ENCODE measurements at places on chromosomes 11 and 22.

- H3K27me3 ChIP-seq = no peaks in the 10 kb centered on the region
- DNase-seq = no peak
- peak overlapping the region; percentile 78 for H3K27ac ChIP-seq
- H3K36me3 ChIP-seq = peaks cover 38% of the 10 kb centered on the region
Measured at GRCh38 chr11:6598555-6598954, 4.9 kb downstream of the RRP8 start.

DNA sequence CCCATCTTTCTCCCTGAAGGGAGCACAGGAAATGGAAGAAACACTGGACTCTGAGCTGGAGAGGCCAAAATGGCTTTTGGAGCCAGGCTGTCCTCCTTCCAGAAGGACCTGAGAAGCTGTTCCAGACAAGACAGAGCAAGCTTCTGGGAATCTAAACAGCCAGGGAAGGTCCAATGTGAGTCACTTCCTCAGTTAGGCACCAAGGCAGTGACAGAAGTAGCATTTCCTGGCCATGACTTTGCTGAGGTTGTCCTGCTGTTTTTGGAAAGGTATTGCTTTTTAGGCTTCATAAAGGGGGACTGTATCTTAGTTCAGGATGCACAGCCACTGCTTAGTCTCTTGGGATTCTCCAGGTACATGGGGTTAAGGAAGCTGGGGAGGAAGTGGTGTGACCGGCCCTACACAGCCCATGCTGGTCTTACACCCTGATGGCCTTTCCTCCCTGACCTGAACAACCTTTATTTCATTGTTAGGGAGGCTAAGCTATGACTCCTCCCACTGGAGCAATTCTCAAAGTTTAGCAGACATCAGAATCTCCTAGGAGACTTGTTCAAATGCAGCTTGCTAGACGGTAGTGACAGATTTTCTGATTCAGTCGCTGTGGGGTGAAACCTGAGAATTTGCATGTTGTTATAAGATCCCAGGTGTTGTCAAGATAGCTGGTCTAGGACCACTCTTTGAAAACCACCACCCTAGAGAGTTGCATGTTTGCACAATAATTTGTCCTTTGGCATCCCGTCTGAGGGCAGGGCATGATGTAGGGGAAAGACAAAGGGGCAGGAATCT lies 6.8 kb upstream of the INSC start:
- H3K27ac ChIP-seq = no peak overlapping the region
- H3K4me3 ChIP-seq = no peak overlapping the region
- H3K36me3 ChIP-seq = no peaks in the 10 kb centered on the region
- no peaks in the 10 kb centered on the region for H3K27me3 ChIP-seq
- no peaks in the 10 kb centered on the region for H3K4me1 ChIP-seq

DNA sequence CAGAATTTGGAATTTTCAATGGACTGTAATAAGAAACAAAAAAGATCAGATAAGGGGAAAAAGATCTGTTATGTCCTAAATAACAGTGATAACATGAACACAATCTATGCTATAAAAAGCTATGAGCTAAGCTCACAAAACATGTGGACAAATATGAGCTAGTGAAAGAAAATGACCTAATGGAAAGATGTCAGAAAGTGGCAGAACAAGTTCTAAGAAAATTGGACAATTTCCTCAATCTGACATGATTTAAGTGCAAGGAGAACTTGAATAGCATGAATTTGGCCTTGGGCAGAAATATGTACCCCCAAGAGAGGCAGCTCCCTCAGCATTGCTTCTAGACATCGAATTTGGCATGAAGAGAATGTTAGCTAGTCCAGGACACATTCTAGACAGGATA lies 212.0 kb upstream of the PGR start:
- H3K27me3 ChIP-seq = no peaks in the 10 kb centered on the region
- no peak for DNase-seq
- peaks cover 9% of the 10 kb centered on the region for H3K4me1 ChIP-seq
- H3K27ac ChIP-seq = peak overlapping the region; percentile 60
- no peaks in the 10 kb centered on the region for H3K36me3 ChIP-seq

DNA sequence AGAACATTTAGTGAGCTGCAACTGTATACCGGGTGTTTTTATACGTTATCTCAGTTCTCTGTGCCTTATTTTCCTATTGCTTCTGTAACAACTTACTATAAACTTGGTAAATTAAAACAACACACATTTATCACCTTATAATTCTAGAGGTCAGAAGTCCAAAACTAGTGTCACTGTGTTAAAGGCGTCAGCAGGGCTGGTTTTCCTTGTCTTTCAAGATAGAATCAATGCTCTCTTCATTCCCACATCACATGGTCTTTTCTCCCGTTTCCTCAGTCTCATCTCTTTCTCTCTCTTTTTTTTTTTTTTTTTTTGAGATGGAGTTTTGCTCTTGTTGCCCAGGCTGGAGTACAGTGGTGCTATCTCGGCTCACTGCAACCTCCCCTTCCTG lies 36.1 kb downstream of the MB start:
- H3K36me3 ChIP-seq = no peaks in the 10 kb centered on the region
- H3K4me3 ChIP-seq = no peak overlapping the region
- no peaks in the 10 kb centered on the region for H3K27me3 ChIP-seq
- H3K4me1 ChIP-seq = no peaks in the 10 kb centered on the region

GRCh38 chr11:15095736-15096228 lies 18.9 kb upstream of the INSC start:
- H3K4me3 ChIP-seq = no peak overlapping the region
- H3K27ac ChIP-seq = no peak overlapping the region
- H3K4me1 ChIP-seq = no peaks in the 10 kb centered on the region
- no peaks in the 10 kb centered on the region for H3K36me3 ChIP-seq
- no peaks in the 10 kb centered on the region for H3K27me3 ChIP-seq

DNA sequence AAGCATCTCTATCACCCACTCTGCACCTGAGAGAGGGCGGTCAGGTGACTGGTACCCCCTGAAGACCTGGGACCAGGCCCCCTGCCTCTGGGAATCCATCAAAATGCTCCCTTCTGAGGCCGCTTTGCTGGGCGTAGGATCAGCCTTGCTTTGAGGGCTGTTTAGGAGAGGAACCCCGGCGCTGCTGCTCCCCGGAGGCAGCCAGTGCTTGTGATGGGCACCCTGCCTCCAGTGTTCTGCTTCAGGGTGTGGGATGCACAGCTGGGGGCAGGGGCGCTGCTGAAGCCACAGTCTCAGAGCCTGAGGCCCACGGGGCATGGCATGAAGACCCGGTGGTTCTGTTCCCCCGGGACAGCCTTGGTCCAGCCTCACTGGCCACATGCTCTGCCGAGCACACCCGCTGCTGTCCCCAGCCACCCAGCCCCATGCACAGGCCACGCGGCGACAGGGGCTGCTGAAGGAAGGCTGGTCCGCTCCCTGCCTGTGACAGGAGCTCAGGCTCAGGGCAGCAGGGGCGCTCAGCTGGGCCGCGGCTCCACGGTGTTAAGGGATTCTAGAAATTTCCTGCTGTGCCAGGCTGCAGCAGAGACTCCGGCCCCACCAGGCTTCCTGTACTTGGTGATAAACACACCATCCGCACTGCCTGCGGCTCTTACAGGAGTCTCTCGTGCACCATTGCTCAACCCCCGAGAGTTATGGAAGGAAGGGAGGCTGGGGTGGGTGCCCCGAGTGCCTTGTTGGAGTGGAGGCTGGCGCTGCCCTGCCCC lies 91.0 kb downstream of the KCNQ1 start:
- H3K36me3 ChIP-seq = no peaks in the 10 kb centered on the region
- H3K27me3 ChIP-seq = no peaks in the 10 kb centered on the region
- peaks cover 5% of the 10 kb centered on the region for H3K4me1 ChIP-seq
- H3K4me3 ChIP-seq = no peak overlapping the region
- DNase-seq = no peak

DNA sequence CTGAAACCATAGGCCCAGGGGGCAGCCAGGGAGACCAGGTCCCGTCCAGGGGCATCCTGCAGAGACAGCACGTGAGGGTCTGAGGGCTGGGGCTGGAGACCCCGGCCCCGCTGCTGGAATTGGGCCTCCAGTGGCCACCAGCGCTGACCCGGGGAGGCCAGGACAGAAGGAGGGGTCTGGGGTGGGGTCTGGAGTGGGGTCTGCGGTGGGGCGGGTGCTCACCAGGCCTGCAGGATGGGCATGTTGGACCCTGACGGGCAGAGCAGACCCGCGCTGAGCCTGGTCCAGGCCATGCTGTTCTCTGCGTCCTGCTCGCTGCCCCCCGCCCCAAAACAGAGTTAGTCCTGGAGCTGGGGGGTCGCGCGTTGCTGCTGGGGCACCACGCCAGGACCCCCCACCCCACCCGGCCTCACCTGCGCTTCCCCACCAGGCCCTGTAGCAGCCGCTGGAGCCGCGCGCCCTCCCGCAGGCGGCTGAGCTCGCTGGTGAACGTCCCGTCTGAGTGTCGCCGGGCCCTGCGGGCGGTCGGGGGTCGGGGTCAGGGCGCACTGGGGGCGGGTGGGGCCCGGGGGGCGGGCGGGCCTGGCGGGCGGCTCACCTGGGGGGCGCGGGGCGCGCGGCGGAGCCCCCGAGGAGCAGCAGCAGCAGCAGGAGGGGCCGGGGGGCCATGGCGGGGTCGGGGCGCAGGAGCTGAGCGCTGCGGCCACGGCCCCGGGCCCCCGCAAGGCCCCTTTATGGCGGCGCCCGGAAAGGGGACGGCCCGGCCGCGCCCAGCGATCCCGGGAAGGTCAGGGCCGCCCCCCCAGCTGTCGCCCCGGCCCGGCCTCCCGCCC lies at the start of gene SCT:
Gene SCT (minus strand): TSS at position 707 of the 833 bp plus-strand sequence. CDS start 38 bp downstream, at position 669.
- H3K27me3 ChIP-seq = no peaks in the 10 kb centered on the region
- H3K36me3 ChIP-seq = peaks cover 31% of the 10 kb centered on the region
- H3K4me1 ChIP-seq = no peaks in the 10 kb centered on the region
- no peak within 1 kb of the TSS for H3K27ac ChIP-seq
- no peak within 1 kb of the TSS for H3K4me3 ChIP-seq
- DNase-seq = peak; percentile 64

- H3K4me1 ChIP-seq = peaks cover 50% of the 10 kb centered on the region
- H3K4me3 ChIP-seq = no peak overlapping the region
- no peaks in the 10 kb centered on the region for H3K36me3 ChIP-seq
- peak overlapping the region; percentile 84 for H3K27ac ChIP-seq
- no peak for DNase-seq
Measured at GRCh38 chr11:67466962-67467771, 1.9 kb downstream of the TMEM134 start.

DNA sequence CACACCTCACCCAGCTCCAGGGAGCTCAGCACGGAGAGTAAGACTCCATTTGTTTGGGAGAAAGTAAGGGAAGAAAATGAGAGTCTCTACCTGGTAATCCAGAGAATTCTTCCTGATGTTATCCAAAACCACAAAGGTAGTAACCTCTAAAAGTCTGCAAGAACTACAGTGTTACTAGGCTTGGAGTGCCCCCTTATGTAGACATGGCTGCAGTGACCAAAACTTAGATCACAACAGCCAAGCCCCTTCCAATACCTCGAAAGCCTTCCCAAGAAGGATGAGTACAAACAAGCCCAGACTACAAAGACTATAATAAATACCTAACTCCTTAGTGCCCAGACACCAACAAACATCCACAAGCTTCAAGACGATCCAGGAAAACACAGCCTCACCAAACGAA lies 4.9 kb downstream of the UBE2L6 start:
- no peak overlapping the region for H3K4me3 ChIP-seq
- peaks cover 19% of the 10 kb centered on the region for H3K36me3 ChIP-seq
- no peak overlapping the region for H3K27ac ChIP-seq
- no peak for DNase-seq
- H3K4me1 ChIP-seq = no peaks in the 10 kb centered on the region

- H3K36me3 ChIP-seq = no peaks in the 10 kb centered on the region
- H3K27me3 ChIP-seq = no peaks in the 10 kb centered on the region
- no peak overlapping the region for H3K27ac ChIP-seq
- H3K4me1 ChIP-seq = no peaks in the 10 kb centered on the region
Measured at GRCh38 chr11:126809514-126810289, 190.9 kb downstream of the KIRREL3 start.

- DNase-seq = no peak
- no peaks in the 10 kb centered on the region for H3K27me3 ChIP-seq
- H3K4me1 ChIP-seq = peaks cover 11% of the 10 kb centered on the region
- no peaks in the 10 kb centered on the region for H3K36me3 ChIP-seq
- no peak overlapping the region for H3K4me3 ChIP-seq
- H3K27ac ChIP-seq = no peak overlapping the region
Measured at GRCh38 chr11:87251560-87251959, 213.8 kb downstream of the TMEM135 start.

DNA sequence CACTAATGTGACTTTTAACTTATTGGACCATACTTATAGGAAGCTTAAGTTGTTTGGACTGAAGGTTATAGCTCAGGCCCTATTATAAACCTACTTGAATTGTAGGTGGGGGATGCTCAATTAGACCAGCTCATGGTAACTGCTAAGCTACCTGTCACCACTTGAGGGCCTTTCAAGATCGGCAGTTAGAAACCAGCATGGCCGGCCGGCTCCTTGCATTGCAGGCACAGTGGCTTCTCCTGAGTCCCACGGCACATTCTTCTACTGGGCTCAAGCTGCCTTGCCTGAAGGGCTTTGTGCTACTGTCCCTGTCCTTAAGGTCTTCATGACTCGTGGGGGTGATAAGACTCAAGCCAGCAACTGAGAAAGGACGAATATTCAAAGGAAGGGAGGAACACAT lies 70.8 kb downstream of the TBC1D22A start:
- H3K36me3 ChIP-seq = no peaks in the 10 kb centered on the region
- H3K27ac ChIP-seq = no peak overlapping the region
- DNase-seq = no peak
- H3K4me1 ChIP-seq = peaks cover 27% of the 10 kb centered on the region

GRCh38 chr22:50305923-50306566 lies 1.4 kb downstream of the PLXNB2 start:
- H3K27me3 ChIP-seq = no peaks in the 10 kb centered on the region
- no peaks in the 10 kb centered on the region for H3K36me3 ChIP-seq
- H3K4me1 ChIP-seq = peaks cover 71% of the 10 kb centered on the region
- peak overlapping the region; percentile 92 for H3K27ac ChIP-seq
- peak; percentile 96 for DNase-seq
- peak overlapping the region; percentile 86 for H3K4me3 ChIP-seq

DNA sequence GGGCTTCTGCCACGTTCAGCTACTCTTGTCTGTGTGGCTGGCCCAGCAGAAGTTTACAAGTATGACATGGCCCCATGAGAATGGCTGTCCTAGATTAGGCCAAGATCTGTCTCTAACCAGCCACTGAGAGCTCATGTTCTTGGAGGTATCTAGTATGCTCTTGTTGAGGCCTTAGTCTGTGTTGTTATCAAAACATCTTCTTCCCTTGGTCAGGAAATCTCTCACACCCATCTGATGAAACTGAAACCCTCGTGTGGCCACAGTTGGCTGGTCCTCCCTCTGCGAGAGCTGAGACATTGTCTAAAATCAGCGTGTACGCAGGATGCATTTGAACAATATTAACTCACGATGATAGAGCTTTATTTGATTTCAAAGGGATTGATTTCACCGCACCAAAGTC lies 109.0 kb upstream of the NNMT start:
- H3K27me3 ChIP-seq = no peaks in the 10 kb centered on the region
- DNase-seq = no peak
- H3K4me1 ChIP-seq = peaks cover 83% of the 10 kb centered on the region
- H3K27ac ChIP-seq = peak overlapping the region; percentile 41

DNA sequence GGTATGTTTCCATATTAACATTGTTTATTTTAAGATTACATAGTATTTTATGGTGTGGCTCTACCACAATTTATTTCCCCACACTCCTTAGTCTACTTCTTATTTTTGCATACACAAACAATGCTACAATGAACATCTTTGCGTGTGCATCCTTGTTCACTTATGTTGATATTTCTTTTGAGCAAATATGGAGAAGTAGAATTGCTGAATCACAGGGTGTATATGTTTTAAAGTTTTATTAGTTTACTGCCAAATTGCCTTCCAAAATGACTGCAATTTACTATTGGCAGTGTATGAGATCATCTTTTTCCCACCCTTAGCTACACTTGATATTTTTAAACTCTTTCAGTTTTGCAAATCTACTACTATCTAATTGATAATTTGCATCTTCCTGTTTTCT lies 38.7 kb upstream of the FAR1 start:
- H3K27me3 ChIP-seq = no peaks in the 10 kb centered on the region
- no peak overlapping the region for H3K4me3 ChIP-seq
- H3K4me1 ChIP-seq = no peaks in the 10 kb centered on the region
- no peaks in the 10 kb centered on the region for H3K36me3 ChIP-seq
